ENCODE measurements at places on chromosomes 13 and 19. TPM values are rescaled to one million over a fixed set of nuclear protein-coding genes. Genes with fewer than 3 reads are reported as not detected.

DNA sequence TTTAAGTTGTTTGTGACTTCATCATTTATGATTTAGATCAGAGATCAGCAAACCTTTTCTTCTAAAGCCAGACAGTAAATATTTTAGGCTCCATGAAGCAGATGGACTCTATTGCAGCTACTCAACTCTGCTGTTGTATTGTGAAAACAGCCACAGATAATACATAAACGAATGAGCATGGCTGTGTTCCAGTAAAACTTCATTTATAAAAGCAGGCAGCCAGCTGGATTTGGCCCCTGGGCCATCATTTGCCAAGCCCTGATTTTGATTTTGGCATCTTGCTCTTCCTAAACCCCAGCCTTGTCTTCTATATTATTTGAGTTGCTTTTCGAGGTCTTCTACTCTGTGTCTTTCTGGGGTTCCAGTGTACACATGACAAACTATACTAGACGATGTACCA lies 41.3 kb downstream of the RNASEH2B start:
- DNase-seq = no peak

GRCh38 chr13:22235285-22235949 lies 564.5 kb downstream of the FGF9 start:
- no peak for DNase-seq

- DNase-seq = no peak
Observed at GRCh38 chr19:39405261-39405957, 1.2 kb upstream of the ZFP36 start.

GRCh38 chr13:32211813-32212212 lies 103.3 kb downstream of the ZAR1L start:
- DNase-seq = no peak

DNA sequence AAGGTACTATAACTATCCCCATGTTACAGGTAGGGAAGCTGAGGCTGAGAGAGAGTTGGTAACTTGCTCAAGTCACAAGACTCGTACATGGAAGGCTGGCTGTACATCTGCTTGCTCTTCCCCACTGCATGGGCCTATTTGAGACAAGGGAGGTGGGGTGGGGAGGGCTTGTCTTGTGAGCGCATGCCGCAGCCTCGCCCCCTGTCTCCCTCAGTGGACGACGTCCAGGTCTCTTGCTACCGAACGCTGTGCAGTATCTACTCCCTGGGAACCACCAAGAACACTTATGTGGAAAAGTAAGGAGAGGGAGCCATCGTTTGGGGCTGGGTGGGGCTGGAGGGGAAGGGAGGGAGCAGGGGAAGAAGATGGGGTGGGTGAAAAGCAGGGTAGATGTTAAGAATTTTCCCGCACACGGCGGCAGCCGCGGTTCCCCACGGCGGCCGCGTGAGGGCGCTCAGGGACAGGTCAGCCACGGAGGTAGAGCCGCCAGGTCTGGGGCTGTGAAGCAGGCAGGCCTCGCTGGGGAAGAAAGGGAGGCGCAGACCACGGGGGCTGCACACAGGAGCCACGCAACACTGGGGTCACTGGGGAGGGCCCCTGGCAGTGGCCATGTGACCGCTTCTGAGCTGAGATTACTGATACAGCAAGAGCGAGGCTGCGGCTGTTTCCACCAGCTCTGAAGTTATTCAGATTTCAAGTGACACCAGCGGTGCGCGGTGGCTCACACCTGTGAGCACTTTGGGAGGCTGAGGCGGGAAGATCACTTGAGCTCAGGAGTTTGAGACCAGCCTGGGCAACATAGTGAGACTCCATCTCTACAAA lies 81.5 kb downstream of the RYR1 start:
- DNase-seq = peak; percentile 30

The SBK2 gene
- not detected for total RNA-seq

The KL gene
- not detected for total RNA-seq

All from foreskin keratinocyte (primary cell).